ENCODE measurements at places on chromosomes 7 and 10.

DNA sequence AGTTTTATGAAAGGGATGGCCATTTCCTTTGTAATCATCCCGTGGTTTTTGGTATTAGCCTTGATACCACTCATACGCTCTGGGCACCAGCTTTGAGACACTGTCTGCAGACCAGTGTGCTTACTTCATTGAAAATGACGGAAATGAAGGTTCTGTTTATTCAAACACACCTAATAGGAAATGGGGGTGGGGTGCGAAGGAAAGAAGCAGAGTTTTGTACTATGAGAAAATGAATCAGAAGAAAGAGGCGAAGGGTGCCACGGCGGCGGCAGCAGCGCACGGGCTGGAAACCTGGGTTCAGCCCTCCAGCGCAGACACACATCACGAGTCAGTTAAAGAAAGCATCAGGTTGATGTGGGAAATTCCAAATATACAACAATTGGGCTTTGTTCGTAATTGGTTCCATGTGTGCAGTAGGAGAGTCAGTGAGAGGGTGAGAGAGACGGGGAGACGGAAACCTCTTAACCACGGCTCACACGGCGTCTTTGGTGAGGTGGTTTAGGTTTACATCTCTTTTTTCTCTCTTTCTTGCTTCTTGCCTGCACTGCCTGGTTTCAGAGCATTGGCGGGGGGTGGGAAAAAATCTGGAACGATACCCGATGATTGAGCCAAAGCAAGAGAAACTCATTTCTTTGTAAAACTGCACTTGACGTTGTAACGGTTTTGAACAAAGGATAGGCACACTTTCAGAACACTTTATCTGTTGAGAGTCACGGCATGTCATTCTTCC, 321.2 kb downstream of the FRMD4A start:
- no peak for DNase-seq

DNA sequence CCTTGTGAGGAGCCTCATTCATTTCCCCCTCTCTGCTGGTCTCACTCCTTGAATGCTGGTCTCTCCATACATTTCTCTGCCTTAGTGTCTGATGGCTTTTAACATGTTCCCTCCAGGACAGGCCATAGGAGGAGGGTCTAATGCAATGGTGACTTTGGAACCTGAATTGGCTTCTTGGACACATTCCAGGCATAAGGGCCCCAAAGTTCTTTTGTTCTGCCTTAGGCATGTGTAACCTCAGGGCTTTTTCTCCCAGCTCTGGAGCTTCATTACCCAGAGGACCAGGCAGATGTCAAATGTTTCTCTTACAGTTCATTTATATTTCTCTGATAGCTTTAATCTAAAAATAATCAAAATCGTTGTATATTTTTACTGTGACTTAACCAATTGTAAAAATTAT, 162.6 kb downstream of the SDK1 start:
- DNase-seq: no peak

DNA sequence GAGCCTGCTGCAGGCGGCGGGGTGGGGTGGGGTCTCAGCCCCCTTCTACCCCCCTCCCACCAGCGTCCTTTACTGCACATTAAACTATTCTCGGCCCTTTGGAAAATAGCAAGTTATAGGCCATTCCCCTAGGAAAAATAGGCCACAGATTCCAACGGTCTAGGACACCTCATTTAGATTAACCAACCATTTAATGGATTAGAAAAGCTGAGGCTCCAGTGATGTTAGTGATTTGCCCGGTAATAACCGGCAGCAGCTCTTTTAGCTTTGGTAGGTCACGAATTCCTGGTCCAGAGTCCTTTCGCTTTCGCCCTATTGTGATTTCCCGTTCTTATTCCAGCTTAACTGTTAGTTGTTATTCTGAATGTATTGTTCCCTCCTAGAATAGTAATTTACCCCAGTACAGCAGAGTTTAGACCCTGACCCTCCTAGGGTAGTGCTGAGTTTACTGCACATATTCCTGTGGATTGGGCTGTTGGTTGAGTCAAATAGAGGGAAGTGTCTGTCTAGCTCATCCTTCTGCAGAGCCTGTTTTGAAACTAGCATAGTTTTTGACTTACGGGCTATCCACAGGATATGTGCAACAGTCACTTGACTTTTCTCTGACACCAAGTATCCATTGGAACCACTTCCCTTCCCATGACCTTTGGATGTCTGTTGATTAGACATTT, 754 bp downstream of the GSTO1 start:
- DNase-seq: no peak

GRCh38 chr7:131525820-131526219, 30.6 kb downstream of the PODXL start:
- DNase-seq: no peak

GRCh38 chr10:79244841-79245504, 102.3 kb upstream of the PPIF start:
- DNase-seq: no peak

DNA sequence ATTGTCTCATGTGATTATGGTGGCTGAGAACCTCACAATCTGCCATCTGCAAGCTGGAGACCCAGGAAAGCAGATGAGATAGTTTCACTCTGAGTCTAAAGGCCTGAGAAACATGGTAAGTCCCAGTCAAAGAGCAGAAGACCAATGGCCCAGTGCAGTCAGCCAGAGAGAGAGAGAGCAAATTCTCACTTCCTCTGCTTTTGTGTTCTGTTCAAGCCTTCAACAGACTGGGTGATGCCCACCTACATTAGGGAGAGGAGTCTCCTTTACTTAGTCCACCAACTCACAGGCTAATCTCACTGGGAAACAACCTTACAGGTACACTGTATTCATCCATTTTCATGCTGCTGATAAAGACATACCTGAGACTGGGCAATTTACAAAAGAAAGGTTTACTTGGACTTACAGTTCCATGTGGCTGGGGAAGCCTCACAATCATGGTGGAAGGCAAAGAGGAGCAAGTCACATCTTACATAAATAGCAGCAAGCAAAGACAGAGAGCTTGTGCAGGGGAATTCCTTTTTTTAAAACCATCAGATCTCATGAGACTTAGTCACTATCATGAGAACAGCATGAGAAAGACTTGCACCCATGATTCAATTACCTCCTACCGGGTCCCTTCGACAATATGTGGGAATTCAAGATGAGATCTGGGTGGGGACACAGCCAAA, 4.7 kb upstream of the FRMPD2 start:
- no peak for DNase-seq

DNA sequence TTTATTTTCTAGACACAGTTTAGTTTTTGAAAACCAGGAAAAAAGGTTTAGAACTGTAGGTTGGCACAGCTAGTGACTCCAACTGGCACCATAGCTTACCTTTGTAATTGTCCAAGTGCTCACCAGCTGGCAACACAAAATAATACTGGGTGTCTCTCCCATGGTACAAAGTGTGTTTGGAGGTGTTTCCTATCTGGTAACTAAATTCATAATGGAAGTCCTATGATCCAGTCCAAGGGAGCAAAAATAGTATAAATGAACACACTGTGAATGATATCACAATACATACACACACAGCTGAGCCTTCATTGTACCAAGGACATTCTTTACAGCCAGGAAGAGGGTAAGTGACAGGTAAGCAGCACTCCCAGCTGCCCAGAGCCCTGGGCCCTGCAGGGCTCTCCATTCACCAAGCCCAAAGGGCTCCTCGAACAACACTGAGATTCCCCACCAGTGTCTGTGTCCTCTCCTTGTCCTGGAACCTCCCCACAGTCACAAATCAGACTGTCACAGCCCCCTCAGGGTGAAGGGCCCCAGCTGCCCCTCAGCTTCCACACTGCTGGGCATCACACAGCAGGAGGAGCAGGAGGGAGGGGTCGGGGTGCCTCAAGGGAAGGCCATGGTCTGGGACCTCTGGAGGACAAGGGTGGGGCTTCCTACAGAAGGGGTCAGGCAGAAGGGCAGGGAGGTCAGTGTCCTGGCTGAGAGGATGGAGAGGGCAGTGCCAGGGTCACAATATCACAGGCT, 72.1 kb downstream of the PKD1L1 start:
- no peak for DNase-seq

- DNase-seq: no peak
These were observed 701 bp upstream of the GBX1 start for GRCh38 chr7:151168003-151168786.

DNA sequence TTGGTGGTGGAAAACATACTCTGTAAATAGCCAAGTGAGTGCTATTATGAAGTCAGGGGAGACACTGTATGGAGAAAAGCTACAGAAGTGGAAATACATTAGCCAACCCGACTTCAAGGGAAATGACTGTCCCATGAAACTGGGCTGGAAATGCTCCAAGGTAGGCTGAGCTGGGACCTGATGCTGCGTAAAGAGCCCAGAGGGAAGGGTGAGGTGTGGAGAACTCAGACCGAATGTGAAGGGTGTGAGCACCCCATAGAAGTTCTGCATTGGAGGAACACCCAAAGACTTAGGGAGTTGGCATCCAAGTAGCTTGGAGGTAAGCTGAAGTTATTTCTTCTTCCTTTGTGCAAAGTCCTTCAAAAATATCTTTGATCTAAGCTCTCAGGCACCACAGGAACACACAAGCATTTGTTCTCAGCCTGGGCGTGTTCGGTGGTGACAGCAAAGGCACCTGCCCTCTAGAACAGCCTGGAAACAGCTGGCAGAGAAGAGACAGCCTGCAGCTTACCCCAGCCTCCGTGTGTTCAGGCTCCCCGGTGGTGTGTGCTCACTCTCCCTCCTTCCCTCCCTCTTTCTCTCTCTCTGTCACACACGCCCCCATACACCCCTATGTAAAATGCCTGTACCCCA, 19.1 kb upstream of the GJD4 start:
- no peak for DNase-seq

DNA sequence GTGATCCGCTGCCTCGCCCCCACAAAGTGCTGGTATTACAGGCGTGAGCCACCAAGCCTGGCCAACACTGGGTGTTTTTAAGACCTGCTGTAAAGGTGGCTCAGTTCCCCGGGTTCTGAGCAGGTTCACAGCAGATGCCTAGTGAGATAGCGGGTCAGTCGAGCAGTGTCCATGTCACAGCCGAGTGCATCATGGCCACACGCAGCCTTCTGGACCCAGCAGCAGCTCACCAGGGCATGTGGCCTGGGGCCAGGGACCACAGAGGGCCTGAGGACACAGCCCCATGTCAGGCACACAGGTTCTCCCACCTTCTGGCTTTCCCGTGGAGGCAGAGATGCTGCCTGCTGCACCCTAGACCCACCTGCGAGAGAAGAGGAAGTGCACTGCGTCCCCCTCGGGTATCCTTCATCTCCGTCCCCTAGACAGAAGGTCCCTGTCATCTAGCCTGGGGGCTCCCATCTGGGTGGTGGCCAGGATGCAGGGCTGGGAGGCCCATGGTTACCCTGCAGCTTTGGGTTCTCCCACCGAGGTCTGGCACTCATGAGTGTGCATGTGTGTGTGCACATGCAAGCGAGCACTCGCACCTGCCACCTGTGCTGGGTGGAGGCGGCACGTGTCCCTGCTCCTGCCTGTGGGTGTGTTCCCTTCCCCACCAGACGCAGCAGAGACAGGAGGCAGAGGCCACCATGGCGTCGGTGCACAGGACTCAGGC, 98.6 kb downstream of the NKX6-2 start:
- no peak for DNase-seq
